ENCODE measurements at places on chromosomes 12 and 14. TPM values are rescaled to one million over a fixed set of nuclear protein-coding genes. Genes with fewer than 3 reads are reported as not detected.

NPFF gene
- not detected for total RNA-seq

MYO1H gene
- total RNA-seq, result not detected

FAM186B gene
- 1.1 TPM for total RNA-seq

GRIP1 gene
- total RNA-seq, result 8.4 TPM

NOVA1 gene
- 3.1 TPM for total RNA-seq

GPR84 gene
- not detected for total RNA-seq

TMEM179 gene
- not detected for total RNA-seq
